ENCODE measurements at places on chromosomes 1 and 21. TPM values are rescaled to one million over a fixed set of nuclear protein-coding genes. Genes with fewer than 3 reads are reported as not detected.
A peak's percentile ranks its signal among the peaks of the same experiment; 100 is the strongest.

GRCh38 chr21:39184050-39184980 lies 1.1 kb upstream of the PSMG1 start:
- DNase-seq, result peak; percentile 33

DNA sequence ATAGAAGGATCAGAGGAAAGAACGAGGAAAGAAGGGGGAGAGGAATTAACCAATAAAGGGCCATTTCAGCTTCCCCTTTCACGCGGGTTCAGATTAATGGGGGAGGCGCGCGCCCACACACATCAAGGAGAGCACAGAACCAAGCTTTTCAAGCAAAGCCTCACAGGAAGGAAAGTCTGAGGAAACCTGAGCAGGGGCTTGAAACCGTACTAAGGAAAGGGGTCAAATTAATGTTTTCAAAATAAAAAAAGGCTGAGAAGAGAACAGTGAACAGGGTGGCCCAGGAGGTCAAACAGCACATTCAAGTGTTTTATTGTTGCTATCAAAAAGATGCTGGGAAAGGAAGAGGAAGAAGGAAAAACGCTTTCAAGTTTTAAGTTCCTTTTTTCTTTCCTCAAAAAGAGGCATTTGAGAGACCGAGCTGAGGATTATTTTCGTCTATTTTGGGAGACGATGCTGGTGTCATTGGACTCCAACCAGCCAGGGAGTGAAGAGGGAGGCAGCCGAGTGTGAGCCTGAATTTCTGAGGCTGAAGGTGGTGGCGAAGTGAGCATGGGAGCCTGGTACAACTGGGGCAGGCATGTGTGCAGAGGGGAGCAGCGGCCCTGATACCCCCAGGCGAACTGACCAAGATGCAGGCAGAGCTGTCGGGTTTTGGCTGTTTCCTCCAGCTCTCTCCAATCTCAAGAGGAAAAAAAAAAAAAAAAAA lies 88.4 kb downstream of the PROX1 start:
- DNase-seq, result no peak

DNA sequence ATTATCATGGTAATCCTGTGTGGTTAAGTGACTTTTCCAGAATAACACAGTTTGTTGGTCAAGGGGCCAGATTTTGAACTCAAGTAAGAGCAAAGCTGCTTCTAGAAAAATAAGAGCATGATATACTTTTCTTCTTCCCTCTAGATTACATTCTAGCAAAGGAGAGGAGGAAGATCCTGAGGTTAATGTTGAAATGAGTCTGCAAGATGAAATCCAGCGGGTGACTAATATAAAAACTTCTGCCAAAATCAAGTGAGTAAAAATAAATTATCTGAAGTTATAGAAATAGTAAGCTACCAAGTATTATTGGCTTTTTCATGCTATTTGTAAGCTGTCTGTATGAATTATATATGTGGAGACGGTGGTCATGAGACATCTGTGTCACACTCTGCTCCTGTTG lies 12.8 kb downstream of the WDR3 start:
- DNase-seq, result no peak

DNA sequence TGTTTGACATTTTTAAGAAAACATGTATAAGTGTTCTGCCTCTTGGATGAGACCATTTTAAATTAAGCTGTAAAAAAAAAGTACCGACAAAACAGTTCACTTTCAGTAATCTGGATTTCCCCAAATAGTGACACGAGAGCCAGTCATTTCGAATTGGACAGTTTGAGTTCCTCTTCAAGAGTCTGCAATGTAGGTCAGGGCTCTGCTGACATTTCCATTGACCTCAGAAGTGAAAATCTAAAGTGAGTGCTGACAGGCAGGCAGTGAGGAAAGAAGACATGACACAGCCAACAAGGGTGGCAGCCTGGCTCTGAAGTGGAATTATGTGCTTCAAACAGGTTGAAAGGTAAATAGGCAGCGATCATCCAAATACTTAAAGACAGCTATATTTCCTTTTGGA lies at the start of gene IL23R:
TSS of gene IL23R (plus strand) at position 259 of the 400 bp plus-strand sequence. CDS start 1,667 bp downstream, outside the sequence.
- DNase-seq, result no peak

The SNX7 gene
- total RNA-seq, result not detected

The TIE1 gene
- not detected for total RNA-seq

All from CD4-positive, alpha-beta T cell (primary cell).